ENCODE measurements at places on chromosomes 2 and 18. TPM values are rescaled to one million over a fixed set of nuclear protein-coding genes. Genes with fewer than 3 reads are reported as not detected.

DNA sequence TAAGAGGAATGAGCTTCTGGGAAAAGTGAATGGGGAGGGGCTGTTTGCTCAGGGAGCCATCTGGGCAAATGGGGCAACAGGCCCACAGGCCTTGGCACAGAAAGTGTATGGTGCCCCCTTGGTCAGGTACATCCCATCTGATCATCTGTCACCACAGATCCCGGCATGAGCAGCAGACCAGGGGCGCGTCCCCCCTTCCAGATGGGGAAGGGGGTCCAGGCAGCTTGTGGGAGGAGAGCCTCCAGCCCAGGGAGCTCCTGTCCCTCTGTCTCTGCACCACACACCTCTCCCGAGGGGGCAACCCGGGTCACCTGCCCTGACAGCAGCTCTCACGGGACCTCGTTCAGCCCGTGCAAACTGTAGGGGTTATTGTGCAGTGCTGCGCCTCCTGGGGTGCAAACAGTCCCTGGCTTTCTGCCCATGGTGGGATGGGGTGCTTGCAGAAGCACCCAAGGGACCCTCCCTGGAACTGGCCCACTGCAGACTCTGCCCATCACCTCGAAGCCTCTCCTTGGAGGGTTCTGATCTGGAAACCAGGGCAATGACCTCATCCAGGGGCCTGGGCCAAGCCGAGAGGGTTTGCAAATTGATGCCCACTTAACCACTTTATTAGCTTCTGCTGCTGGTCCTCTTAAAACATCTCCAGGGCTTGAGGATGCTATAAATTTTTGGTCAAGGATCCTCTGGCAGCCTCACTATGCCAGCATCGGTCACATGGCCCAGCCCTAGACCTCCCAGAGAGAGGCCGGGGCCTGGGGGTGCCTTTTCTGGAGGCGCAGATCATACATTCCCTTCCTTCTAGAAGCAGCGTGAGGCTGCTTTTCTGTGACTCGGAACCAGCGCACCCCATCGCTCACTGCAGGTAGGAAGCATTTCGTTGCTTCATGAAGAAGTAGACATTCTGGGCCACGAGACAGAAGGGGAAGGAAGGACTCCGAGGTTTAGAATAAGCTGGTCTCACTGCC lies 7.6 kb upstream of the BOK start:
- DNase-seq = no peak
- H3K4me3 ChIP-seq = no peak overlapping the region
- peaks cover 3% of the 10 kb centered on the region for H3K4me1 ChIP-seq
- H3K27ac ChIP-seq = no peak overlapping the region

DNA sequence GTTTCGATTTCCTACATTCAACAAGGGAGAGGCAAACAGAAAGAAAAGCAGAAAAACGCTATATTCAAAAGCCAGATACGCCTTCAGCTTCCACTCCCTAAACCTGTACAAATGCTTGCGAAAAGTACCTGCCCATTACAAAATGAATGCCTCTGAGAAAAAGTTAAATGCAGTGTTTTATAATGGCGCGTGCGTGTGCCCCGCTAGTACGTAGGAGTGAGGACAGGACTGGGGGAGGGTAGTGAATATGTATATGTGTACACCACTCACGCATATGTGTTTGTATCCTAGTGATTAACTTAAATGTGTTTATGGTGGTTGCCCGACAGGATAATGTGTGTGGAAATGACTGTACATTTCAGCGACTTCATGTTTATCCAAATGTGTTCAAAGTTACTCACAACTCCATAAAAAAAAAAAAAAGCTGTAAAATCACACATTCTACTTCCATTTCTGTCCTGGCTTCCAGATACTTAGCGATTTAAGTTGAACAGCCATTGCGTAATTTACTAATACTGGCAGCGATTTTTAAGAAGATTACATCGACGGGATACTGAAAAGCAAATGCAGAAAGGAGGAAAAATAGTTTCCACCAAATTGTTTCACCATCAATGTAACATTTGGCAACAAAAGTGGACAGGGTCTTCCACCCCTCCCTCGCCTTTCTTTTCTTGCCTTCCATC lies 1.3 kb downstream of the NEUROD1 start:
- no peak overlapping the region for H3K27ac ChIP-seq
- no peak for DNase-seq
- H3K27me3 ChIP-seq = peaks cover 67% of the 10 kb centered on the region
- H3K36me3 ChIP-seq = peaks cover 6% of the 10 kb centered on the region
- peaks cover 32% of the 10 kb centered on the region for H3K4me1 ChIP-seq

- no peaks in the 10 kb centered on the region for H3K36me3 ChIP-seq
- H3K4me3 ChIP-seq = no peak overlapping the region
- no peaks in the 10 kb centered on the region for H3K27me3 ChIP-seq
- H3K27ac ChIP-seq = no peak overlapping the region
Observed at GRCh38 chr2:149068225-149068995, 29.9 kb downstream of the LYPD6B start.

DNA sequence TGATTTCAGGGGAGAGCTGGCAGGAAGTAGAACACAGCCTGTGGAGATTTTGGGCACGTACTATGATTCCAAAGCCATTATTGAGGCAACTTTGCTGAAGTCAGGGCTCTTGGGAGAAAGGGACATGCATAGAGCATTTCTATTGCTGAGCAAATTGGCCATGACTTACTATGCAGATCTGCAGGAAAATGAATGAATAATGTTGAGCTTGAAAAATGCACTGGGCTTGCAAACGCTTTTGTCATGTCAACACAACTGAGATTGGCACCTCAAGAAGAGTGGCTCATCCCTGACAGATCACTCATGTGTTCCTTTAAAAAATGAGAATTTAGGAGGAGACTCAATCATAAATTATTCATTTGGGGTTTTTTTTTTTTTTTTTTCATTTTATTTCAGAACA lies 230.5 kb downstream of the MBD2 start:
- no peak for DNase-seq
- H3K27ac ChIP-seq = no peak overlapping the region
- no peak overlapping the region for H3K4me3 ChIP-seq
- H3K4me1 ChIP-seq = no peaks in the 10 kb centered on the region

DNA sequence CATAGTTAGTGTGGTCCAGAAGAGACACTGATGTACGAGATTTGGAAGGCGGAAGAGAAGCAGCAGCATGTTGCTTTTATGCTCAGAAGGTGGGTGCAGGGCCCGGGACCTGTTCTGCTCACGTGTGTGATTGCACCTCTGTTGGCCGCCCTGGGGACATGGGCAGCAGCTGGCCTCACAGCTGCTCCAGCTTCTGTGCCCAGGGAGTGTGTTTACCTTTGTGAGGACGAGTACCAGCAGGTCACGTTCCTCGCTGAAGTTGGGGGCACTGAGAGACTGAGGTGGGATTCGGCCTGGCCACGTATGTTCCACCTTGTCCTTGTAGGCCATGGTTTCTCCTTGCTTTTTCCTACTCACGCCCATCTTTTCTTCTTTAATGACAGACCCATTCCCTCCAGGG lies 86.3 kb downstream of the PMAIP1 start:
- no peak overlapping the region for H3K27ac ChIP-seq
- H3K4me3 ChIP-seq = no peak overlapping the region
- no peak for DNase-seq
- H3K4me1 ChIP-seq = no peaks in the 10 kb centered on the region

GALNT13 gene
- total RNA-seq = not detected

PJVK gene
- 3.0 TPM for total RNA-seq

ADI1 gene
- 36.4 TPM for total RNA-seq

All from activated CD4-positive, alpha-beta memory T cell treated with anti-CD3 and anti-CD28 coated beads for 36 hours (primary cell).